Stimulated activated CD8-positive, alpha-beta memory T cell treated with anti-CD3 and anti-CD28 coated beads, Interleukin-12 subunit alpha, Interleukin-12 subunit beta, amount 100 ng/mL, for 1 hour (primary cell): ENCODE measurements at places on chromosomes 6 and 20.

DNA sequence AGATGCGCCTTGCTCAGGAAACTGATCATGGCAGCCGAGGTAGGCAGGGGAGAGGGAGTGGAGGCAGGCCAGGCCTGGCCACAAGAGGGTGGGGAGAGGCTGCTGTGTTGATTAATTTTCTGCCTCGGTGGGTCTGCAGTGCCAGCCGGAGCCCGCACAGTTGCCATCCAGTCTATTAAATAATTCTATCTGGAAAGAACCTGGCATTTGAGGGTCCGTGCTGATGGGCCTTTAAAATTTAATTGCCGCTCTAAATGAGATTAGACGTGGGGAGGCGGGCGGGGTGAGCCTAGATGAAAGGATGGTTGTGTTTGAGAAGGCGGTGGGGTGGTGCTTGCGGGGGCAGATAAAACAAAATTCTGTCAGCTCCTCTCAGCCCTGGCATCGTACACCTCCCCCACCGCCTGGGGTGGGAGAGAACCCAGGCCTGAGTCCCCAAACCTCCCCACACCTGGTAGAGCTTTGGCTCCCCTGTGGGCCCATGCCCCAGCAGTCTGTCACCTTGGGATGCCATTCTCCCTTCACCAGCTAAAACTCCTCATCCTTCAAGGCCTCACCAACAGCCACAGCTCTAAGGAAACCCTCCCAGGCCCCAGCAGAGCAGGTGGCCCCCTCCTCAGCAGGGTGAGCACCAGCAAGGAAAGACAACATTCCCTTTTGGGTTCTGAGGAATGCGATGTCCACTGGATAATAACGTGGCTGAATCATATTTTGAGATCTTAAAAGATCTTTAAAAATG, 167.3 kb downstream of the GRM4 start:
- DNase-seq: no peak

GRCh38 chr6:106496823-106497222, 132.5 kb downstream of the RTN4IP1 start:
- no peak for DNase-seq

GRCh38 chr20:12391099-12391498, 473.4 kb downstream of the BTBD3 start:
- DNase-seq: no peak

DNA sequence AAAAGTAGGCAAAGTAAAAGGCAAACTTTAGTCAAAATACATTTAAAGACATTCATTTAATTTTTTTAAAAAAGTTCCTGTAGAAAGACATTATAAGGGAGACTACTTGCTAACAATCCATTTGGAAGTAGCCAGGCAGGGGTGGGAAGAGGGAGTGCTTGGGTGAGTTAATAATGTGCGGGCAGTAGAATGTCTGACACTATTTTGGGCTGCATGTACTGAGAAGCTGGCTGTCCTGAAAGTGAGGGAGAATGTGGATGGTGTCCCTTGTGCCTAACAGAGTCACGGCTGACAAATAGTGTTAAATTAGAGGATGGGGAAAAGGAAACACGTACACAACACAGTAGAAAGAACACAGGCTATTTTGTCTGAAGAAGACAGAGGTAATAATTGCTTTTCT, 142.5 kb downstream of the LCA5 start:
- DNase-seq: no peak

DNA sequence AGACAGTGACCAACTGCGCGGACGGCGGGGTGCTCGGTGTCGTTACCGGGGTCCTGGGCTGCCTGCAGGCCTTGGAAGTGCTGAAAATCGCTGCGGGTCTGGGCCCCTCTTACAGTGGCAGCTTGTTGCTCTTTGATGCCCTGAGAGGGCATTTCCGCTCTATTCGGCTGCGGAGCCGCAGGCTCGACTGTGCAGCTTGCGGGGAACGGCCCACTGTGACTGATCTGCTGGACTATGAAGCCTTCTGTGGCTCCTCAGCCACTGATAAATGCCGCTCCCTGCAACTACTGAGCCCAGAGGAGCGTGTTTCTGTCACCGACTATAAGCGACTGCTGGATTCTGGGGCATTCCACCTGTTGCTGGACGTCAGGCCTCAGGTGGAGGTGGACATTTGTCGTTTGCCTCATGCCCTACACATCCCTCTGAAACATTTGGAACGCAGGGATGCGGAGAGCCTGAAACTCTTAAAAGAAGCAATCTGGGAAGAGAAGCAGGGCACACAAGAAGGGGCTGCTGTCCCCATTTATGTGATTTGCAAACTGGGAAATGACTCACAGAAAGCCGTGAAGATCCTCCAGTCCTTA, 1.0 kb downstream of the MOCS3 start:
- no peak for DNase-seq

- no peak for DNase-seq
These were observed 147.2 kb upstream of the EYA4 start for GRCh38 chr6:133093956-133094355.

- no peak for DNase-seq
These were observed 25.1 kb downstream of the FKBP5 start for GRCh38 chr6:35663447-35664235.

DNA sequence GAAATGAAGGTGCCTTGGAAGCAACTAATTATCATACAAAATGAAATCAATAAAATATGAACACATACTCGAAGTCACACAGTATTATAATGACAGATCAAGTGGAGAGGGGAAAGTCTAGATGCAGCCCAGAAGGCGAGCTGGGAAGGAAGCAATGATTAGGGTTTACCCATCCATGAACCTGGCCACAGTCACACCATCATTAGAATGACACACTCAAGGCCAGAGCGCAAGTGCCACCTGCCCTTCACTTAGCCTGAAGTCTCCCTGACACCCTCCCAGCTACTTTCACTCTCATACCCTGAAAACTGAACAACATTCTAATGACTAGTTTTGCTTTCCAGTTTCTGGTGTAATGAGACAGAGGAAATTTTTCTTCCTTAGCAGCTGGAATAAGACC, 302.8 kb upstream of the JARID2 start:
- no peak for DNase-seq

GRCh38 chr20:36830791-36831691, 44.9 kb upstream of the TLDC2 start:
- no peak for DNase-seq

- DNase-seq: no peak
These were observed 106.3 kb downstream of the TNFRSF21 start for GRCh38 chr6:47203266-47203937.

DNA sequence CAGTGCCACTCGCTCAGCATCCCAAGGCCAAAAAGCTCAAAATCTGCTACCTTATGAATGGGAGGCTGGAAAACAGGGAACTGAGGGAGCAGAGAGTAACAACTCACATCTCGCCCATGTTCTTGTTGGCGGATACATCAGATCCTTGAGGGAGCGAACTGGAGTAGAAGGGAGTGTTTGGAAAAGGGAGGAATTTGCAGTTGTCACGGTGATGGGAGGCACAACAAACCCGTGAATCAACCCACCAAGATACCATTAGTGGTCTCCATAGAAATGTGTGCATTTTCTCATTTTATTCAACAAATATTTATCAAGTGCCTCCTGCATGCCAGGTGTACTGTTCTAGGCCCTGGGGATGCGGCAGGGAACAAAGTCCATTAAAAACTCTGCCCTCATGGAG, 212.1 kb downstream of the EYA2 start:
- DNase-seq: no peak

GRCh38 chr6:41724228-41724580, 11.2 kb downstream of the TFEB start:
- no peak for DNase-seq

GRCh38 chr20:37543828-37544227, 16.2 kb upstream of the BLCAP start:
- DNase-seq: no peak

- DNase-seq: no peak
These were observed 49.8 kb downstream of the MAP3K7 start for GRCh38 chr6:90537027-90537426.

GRCh38 chr6:33772082-33772830, 16.7 kb downstream of the LEMD2 start:
- no peak for DNase-seq

- DNase-seq: no peak
These were observed 14.6 kb downstream of the HDGFL1 start for GRCh38 chr6:22583927-22584326.

DNA sequence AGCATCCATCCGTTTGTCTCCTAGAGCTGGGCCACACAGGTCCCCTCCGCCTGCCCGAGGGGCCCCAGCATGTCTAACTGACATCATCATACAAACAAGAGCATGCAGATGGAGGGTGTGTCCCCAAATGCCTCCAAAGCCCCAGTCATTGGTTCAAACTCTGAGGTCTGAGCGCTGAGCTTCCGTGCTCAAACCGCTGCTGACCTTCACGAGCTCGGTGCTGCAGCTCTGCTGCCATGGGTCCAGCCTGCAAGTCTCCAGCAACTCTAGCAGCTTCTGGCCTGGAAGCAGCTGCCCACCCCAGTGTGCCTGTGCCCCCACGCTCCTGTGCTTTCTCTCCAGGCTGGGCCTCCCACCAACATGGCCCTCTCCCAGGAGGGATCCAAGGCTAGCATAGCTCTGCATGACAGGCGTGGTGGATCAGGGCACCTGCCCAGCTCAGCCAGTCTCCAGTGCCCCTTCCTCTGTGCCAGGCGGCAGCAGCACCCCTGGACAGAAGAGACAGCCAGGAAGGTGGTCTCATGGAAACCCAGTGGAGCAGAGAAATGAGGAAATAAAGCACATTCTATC, 131.6 kb upstream of the PMEPA1 start:
- no peak for DNase-seq

GRCh38 chr20:49400410-49400809, 82.1 kb downstream of the KCNB1 start:
- DNase-seq: no peak

GRCh38 chr6:105740946-105741645, 338.2 kb upstream of the PREP start:
- DNase-seq: no peak

- DNase-seq: peak; percentile 11
These were observed 6.3 kb downstream of the MAPK14 start for GRCh38 chr6:36033935-36034334.

GRCh38 chr6:107536180-107536961, 46.5 kb downstream of the SOBP start:
- no peak for DNase-seq

GRCh38 chr20:9514461-9515213, at the start of gene LAMP5:
TSS of gene LAMP5 (plus strand) at chr20:9514590. CDS start at chr20:9514853, 263 bp downstream.
- DNase-seq: no peak

DNA sequence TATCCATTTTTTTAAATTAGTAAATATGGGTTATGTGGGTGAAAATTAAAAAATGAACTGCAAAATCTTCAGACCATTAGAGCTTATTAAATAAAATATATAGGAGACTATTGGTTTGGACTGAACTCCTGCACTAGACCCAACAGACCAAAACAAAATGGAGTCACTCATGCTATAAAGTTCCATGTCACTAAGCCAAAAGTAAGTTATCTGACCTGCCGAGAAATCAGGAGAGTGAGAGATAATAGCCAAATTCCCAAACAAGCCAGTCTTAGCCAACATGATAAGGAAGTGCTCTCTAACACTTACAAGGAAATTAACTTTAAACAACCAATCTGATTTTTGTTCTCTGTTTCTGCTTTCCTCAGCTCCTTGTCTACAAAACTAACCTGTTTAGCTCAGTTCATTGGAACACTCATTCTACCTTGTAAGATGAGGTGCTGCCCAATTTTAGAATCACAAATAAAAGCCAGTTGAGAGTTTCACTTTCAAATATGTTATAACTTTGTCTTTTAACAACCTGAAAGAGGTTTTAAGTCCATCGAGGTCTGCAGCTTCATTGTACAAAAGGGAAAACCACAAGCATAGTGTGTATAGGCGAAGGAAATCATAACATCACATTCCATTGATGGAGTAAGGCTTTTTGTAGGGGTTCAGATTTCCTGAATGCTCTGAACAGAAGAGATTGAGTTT, 220.5 kb downstream of the TENT5A start:
- DNase-seq: no peak

DNA sequence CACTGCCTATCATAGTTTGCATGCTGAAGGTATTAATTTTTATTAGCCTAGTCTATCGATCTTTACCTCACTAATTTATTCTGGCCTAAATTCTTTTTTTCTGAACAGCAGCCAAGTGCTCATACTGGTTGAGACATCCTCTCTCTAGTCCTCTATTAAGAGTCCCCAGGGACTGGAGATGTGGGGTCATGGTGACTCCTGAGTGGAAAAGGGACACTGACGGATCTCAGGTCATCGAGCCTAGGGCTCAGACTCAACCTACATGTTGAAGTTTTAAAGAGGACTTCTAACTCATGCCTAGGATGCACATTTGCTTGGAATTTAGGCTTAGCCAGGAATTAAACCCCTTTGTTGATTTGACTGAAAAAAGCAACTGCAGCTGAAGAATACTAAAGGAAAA, 378.1 kb downstream of the BTBD9 start:
- no peak for DNase-seq

DNA sequence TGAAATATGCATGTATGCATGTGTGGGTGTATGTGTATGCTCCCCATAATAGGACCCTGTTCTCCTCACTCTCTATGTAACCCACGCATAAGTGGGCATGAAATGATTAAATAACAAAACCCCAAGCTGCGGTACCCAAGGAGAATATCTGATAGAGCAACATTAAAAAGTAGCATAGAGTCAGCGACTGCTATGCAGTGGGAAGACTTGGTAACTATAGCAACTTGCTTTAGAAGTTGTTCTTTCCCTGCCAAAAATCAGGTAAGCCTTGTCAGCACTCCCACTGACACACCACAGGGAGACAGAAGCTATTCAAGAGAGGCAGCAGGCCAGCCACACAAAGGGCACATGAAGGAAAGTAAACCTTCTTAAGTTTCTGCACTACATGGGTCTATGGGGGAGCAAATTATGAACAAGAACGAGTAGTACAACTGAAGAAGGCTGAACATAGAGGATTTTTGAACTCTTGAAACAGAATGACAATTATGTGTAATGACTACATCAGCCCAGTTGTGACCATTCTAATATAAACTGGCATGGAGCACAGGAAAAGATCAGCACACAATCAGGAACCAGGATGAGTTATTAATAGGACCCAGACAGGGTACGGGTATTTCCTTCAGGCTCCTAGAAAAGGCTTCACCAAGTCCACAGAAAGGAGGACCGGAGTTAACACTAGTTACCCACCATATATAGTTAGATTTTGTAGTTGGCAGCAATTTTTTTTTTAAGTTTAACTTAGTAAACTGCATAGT, 89.9 kb downstream of the GPR6 start:
- DNase-seq: no peak

GRCh38 chr6:137876547-137876946, 9.5 kb downstream of the TNFAIP3 start:
- DNase-seq: no peak

DNA sequence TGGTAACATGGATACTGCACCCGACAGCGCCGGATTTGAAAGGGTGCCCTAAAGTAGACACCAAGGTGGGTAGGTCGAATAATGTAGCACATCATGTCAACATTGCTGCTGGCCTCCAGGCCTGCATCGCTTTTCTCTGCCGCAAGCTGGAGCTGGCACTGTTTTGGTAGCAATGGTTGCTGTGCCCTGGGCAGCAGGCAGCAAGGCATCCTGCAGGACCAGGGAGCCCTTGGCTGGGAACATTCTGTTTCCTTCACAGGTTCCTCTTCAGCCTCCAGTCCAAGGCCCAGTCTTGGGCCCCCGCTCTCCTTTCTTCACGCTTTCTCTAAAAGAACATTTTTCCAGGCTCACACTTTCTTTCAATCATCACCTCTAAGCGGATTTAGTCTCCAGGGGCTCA, 365.8 kb upstream of the JARID2 start:
- DNase-seq: no peak
